ENCODE measurements at places on chromosomes 5 and 9. TPM values are rescaled to one million over a fixed set of nuclear protein-coding genes. Genes with fewer than 3 reads are reported as not detected.
A peak's percentile ranks its signal among the peaks of the same experiment; 100 is the strongest.

GRCh38 chr5:89728750-89729149 lies 680.8 kb downstream of the CETN3 start:
- DNase-seq = peak; percentile 42

DNA sequence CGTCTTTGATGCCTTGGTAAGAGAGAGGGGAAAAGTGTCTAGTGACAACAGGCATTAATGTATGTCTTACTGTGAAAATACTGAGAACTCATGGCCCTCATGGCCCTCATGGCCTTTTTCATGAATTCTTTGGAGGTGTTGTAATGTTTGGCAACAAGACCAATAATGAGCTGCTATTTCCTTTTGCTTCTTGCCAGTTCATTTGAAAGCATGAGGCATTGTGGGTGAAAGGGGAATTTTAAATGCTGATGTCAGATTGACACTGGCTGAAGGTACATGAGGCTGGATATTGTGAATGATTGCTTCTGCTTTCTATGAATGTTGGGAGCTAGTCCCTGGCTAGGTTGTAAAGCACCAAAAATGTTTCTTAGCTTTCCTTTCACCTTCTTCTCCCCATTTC lies 79.2 kb downstream of the DOCK2 start:
- peak; percentile 81 for DNase-seq

DNA sequence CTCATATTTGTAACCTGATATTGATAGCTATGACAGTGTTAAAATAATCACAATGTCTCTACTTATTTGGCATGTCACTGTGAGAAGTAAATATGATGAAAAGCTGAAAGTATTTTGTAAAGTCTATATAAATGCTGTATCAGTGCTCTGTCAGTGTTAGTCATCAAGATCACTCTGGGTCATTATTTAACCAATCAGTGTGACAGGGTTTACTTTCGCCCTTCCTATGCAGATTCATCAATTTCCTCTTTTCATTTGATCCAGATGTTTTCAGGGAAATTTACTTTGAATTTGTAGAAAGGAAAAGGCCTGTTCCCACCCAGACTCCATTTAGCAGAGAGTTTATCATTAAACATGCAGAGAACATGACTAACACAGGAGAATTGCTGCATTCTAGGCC lies 9.9 kb upstream of the PCSK5 start:
- no peak for DNase-seq

DNA sequence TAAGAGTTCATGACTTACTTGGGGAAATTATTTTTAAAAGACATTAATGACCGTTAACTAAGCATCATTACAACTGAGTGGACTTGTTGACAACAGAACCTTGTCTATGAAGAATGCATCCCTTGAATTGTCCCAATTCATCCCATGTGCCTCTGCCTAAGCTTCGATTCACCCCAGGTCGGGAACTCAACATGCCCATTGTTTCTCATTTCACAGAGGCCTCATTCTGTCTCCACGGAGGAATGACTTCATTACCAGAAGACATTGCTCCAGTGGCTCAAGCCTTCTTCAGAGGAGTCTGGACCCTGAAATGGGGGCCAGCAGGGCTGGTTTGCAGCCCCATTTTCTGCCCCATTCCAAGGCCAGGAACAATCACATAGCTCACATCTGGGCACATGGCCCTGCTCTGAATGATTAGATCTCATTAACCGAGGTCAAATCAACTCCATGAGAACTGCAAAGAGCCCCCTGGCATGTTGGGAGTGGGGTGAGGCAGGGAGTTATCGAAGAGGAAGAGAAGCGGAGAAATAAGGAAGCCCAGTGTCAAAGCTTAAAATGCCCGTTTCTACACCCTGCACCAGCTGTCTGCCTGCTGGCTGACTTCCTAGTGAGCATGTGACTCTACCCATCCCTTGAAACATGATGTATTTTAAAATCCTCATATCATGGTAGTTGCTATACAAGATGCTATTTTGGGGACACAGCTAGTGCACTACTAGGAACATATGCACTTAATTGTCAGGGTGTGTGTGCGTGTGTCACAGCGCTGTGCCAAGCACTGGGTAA lies 137.3 kb downstream of the LHFPL2 start:
- DNase-seq = no peak

DNA sequence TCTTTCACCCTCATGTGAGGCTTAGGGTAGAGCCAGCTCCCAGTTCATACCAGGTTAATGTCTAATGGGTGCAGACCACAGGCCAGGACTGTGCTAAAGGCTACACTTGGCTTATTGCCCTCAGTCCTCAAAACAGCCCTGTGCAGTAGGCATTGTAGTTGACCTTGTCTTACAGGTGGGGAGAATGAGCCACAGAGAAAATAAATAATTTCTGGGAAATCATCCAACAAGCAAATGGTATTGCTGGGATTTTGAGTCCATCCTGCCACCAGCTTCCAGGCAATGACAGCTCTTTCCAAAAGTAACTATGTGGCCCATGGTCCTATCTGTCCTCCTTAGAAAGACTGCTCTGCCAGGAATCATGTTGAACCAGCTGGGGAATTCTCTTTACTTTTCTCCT lies 450.0 kb downstream of the GADD45G start:
- DNase-seq = no peak

DNA sequence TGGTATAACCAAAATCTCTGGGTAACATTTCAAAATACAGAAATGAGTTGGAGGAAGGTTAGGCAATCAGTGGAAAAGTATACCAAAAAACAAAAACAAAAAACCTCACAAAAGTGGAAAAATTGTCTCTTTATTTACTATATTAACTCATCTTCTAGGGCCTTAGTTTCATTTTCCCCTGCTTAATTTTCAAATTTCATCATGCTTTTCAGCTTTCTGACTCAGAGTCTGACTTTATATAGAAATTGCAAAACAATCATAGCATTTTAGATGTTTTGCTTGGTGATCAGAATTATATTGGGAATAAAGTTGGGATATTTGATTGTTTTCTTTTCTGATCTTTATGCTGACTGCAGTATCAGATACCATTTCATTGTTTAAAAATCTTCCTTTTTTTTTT lies 257.0 kb upstream of the PRR16 start:
- DNase-seq = no peak

- no peak for DNase-seq
These were observed 44.1 kb upstream of the CLINT1 start for GRCh38 chr5:157903117-157903450.

- DNase-seq = no peak
These were observed 2200.4 kb upstream of the C9orf72 start for GRCh38 chr9:29773676-29774075.

Gene TNPO1
- total RNA-seq = 88.0 TPM

Gene SLC6A19
- not detected for total RNA-seq

Gene FOXI1
- 0.10 TPM for total RNA-seq

DNA sequence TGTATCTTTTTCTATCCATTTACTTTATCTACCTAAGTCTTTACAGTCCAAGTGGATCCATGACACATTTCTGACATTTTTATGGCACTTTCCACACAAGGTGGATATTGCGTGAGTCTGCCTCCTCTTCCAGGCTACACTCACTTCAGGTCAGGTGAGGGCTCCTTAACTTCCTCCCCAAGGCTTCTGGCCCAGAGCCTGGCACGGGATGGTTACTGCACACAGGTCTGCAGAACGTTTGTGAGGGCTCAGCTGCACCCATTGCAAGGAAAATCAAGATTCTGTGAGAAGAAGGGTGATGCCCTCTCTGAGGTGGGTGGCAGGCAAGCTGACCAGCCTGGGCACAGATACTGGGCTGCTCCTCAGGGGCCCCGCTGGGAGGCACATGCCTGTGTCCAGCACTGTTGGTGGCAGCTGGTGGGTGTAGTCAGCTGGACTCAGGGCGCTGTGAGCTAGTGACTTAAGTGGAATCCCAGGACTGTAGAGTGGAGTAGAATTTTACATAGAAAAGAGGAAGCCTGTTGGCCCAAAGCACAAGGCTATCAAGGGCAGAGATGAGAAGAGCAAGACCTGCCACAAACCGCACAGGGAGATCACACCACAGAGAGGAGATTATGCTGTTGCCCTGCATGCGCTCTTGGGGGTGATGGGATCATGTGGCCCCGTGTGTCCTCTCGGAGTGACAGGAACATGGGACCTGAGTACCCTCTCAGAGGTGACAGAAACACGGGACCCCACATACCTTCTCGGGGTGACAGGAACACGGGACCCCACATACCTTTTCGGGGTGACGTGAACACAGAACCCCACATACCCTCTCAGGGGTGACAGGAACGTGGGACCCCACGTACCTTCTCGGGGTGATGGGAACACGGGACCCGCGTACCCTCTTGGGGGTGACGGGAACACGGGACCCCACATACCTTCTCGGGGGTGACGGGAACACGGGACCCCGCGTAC lies 21.3 kb downstream of the AHRR start:
- no peak for DNase-seq

GRCh38 chr5:29697785-29698414 lies 1495.6 kb upstream of the CDH6 start:
- no peak for DNase-seq

DNA sequence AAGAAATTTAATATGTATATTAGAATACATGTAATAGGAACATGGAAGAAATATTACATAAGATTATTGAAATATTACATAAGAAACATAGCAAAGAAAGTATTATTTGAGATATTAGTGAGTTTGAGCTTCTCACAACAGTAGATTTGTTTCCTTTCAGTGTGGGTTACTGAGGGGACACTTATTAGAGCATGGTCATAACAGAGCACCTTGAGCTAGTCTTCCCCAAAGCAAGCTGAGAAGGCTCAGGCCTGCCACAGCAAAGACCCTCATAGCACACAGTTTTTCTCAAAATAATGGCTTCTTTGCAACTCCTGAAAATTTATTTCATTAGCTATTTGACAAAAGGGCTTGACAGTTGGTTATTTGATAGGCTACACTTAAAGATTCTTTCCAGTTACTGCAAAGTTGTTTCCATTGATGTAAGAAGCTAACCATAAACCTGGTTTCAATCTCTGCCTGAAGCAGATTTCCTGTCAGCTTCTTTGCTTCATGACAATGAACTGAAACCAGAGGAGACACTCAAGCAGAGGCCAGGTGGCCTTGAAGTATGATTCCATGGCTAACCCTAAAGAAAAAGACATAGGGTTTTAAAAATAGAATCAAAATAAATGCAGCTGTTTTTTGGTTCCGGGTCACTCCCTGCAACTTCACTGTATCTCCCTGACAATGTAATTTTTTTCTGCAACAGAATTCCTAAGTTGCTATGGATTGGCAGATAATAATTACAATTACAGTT lies 68.6 kb downstream of the ERMP1 start:
- no peak for DNase-seq

DNA sequence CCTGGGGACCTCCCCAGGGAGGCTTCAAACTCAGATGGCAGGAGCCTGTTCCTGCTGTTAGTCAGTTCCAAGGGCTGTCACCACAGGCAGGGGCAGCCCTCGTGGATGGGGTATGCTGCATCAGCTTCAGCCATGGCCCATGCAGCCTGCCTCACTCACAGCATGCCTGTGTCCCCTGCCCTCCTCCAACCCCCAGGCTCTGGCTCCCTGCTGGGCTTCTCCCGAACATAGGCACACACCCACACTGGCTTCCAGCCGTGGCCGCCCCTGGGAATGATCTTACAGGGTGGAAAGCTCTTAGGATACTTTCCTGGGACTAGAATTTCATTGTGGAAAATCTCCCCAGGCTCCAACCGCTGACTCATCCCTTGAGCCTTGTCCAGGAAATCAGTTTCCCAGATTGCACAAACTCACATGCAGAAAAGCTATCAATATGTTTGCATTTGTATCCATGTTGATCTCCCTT lies 163.8 kb downstream of the SEC61B start:
- DNase-seq = peak; percentile 36

Gene GCNT4
- 2.4 TPM for total RNA-seq

DNA sequence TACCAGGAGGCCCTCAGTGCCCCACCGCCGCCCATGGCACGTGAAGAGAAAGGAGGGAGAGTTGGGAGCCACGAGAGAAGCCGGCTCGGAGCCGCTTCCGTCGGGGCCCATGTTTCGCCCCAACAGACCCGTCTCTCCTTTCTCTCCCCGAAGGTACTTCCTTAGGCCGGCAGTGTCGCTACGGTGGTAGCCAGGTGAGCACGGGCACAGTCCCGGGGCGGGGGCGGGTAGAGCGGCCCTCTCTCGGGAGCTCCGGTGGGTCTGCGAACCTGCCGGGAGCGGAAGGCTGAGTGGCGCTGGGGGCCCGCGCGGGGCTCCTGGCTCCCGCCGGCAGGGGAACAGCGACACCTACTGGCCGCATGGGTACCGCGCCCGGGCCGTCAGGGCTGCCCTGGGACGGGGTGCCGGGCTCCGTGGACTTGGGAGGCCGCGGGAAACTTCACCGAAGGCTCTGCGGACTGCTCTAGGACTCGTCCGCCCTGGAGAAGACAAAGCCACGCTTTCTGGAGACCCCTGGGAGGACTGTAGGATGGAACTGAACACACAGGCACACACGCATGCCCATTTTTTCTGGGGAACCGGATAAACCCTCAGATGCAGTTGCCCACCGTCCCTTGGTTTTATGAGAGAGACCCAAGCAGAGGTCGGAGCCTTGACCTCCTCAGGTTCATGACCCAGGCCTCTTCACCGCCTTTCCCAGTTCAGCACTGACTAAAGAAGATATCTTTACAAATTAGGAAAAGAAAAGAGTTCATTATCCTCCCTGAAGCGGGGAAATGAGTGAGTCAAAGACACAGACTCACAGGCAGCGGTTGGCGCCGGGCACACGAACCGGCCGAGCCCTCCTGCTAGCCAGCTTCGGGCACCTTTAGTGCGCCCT lies 202.5 kb downstream of the MEF2C start:
- DNase-seq = no peak

- DNase-seq = peak; percentile 67
These were observed 11.1 kb downstream of the CNTFR start for GRCh38 chr9:34578241-34579103.

DNA sequence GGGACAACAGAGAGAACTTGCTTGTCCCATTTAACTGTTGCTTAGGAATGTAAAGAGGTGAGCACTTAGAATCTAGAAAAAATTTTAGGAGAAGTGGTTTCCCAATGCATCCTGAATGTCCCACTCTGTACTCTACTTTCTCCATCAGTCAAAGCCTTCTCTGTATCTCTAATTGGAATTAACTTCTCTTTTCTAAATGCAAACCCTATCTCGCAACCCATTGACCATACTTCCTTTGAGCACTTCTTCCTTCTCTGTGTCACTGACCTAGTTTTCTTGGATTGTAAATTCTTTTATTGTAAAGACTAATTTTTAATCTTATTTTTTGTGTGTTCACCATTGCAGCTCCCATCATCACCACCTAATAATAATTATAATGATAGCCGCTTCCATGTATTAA lies 33.3 kb downstream of the ADRB2 start:
- no peak for DNase-seq

DNA sequence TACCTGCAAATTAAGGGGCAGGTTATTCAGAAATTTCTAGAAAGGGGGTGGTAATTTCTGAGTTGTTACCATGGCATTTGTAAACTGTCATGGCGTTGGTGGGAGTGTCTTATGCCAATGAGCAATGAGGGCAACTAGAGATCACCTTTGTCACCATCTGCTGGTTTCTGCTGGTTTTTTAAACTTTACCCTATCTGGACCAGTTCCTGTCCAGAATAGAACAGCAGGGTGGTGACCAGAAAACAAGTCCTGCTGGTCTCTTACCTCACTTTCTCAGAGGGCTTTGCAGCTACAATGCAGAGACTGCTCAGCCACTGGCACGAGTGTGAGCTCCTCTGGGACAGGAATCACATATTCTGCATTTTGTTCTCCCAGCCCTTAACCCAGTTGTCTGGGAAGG lies 51.4 kb downstream of the FAM114A2 start:
- no peak for DNase-seq

Gene PCDHA11
- 0.39 TPM for total RNA-seq

- DNase-seq = no peak
These were observed 460.7 kb upstream of the MEF2C start for GRCh38 chr5:89343666-89344065.
